ENCODE measurements at places on chromosomes 11 and 22.

DNA sequence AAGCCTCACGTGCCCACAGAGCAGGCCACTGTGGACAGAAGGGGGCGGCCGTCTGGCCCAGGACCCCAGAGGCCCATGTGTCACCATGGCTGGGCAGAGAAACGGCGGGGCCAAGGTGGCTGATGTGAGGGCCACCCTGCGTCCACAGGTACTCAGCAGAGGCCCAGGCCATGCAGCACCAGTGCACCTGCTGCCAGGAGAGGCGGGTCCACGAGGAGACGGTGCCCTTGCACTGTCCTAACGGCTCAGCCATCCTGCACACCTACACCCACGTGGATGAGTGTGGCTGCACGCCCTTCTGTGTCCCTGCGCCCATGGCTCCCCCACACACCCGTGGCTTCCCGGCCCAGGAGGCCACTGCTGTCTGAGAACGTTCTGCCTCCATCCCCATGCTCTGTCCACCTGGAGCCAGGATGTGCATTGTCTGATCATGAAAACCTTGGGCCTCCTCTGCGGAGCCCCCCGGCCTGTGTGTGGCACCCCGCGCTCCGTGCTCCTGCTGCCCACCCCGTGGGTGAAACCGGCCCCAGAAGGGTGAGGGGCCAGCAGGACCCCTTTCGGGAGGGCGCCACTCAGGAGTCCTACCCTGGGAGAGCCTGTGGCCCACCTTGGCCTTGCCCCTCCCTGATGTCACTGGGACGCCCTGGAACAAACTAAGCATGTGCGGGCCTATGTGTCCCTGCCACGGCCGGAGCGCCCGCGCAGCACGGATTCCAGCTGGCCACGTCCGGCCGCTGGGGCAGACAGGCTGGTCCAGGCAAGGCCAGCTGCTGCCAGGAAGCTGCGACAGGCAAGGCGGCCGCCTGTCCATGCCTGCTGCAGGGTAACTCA lies 38.6 kb downstream of the MUC5B start:
- DNase-seq = no peak

DNA sequence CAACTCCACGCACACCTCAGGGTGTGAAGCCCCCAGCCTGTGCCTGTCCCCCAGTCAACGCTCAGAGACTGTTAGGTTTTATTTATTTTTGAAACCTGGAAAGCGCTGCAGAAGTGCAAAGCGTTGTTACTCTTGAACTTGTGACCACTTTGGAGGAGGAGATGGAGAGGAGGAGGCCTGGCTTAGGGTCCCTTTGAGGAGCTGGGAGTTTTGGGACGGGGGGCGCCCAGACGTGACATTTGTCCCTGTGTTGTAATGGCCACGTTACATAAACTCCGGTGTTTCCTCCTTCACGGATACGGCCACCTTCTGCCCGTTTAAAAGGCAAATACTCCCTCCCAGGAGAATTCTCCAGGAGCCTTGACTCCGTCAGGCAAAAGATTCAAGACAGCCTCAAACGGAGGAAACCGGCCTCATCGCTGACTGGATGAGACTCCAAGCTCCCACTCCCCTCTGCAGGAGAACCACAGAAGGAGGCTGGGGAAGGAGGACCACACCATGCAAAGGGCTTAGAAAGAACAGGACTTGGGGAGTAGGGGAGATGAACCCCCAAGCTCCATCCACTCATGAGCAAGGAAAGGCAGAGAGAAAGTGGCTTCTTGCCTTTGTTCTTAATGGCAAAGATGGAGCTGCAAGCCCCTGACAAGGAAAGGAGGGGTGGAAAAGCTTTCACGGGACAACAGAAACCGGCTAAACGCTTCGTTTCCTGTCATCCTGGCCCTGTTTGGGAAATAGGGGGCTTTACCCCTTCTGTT lies 630 bp downstream of the PIK3IP1 start:
- peak; percentile 25 for DNase-seq

GRCh38 chr11:130388607-130389205 lies 39.7 kb downstream of the ADAMTS8 start:
- DNase-seq = peak; percentile 37

DNA sequence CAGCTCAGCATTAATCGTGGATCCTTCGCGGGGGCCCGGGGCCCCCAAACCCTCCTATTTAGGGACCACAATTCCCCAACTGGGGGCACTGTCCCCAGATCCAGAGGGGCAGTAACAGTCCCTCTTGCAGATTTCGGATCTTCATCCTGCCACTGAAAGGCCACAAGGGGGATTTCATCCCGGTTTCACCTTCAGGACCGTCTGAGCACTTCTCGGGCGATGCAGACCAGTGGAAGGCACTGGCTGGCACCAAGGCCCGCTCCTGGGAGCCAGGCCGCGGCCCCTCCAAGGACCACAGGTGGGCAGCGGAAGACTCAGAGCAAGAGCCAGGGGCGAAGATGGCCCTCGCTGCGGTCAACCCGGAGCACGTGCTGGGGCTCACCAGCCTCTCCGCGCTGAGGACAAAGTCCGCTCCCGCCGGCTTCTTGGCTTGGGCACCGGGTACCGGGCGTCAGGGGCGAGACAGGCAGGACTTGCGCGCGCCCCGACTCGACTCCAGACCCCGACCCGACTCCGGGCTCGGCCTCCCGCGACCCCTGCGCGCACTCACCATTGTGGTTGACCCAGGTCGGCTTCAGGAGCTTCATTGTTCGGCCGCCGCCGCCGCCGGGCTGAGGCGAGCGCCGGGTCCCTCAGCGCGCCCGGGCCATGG lies 517 bp downstream of the HIRA start:
- DNase-seq = peak; percentile 36

DNA sequence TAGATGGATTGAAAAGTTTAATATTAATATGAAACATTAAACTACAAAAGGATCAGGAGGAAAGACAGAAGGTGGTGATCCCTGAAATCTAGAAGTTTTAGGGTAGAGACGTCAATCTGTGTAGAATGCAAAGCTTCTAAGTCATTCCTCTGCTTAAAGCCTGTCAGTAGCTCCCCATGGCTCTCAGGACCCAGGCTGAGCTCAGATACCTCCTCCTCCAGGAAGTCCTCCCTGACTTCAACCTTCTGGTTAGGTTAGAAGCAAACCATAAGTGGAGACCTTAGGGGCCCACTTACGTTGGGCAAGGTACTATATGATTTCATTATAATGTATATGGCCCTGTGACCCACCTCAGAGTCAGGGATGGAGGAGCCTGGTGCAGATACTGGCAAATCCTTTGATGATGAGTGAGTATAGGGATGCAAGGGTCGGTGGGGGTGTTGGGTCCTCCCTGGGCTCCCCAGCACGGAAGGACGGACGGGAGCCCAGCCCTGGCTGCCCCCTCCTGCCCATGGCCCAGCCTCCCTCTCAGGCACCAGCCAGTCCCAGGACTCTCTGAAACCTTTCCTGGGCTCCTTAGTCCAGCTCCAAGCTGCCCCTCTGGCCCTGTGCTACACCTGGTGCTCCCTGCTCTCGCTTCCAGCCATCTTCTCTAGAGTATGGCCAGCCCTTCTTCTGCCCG lies 3.2 kb upstream of the PPP6R3 start:
- no peak for DNase-seq

DNA sequence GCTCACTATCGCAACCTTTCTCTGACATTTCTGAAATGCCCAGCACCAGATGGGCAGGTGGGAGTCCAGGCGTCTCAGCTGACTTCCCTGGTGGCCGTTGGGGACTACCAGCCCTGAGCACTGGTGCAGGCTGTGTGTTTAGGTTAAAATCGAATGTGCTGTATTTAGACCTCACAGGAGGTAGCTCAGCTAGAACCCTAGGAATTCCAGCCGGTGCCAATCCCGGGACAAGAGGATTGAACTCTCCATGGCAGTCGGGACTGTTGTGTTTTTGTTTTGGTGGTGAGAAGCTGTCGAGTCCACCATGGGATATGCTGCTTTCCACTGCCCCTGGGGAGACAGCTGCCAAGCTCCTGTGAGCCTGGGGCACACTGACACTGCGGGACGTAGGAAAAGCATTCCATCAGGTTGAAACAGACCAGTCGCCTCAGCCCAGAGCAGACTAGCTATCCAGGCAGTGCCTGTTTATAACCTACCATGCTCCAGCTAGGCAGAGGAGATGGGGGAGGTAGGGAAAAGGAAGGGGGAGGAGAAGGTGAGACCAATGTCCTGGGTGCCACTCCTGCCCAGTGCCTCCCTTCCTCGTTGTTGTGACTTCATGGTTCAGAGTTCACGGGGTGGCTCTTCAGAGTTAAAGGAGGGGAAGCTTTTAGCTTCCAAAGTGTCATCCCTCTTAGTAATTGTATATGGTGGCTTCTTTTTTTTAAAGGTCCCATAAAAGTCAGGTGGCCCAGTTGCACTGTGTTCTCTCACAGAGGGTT lies 53.0 kb downstream of the MICAL2 start:
- DNase-seq = no peak

DNA sequence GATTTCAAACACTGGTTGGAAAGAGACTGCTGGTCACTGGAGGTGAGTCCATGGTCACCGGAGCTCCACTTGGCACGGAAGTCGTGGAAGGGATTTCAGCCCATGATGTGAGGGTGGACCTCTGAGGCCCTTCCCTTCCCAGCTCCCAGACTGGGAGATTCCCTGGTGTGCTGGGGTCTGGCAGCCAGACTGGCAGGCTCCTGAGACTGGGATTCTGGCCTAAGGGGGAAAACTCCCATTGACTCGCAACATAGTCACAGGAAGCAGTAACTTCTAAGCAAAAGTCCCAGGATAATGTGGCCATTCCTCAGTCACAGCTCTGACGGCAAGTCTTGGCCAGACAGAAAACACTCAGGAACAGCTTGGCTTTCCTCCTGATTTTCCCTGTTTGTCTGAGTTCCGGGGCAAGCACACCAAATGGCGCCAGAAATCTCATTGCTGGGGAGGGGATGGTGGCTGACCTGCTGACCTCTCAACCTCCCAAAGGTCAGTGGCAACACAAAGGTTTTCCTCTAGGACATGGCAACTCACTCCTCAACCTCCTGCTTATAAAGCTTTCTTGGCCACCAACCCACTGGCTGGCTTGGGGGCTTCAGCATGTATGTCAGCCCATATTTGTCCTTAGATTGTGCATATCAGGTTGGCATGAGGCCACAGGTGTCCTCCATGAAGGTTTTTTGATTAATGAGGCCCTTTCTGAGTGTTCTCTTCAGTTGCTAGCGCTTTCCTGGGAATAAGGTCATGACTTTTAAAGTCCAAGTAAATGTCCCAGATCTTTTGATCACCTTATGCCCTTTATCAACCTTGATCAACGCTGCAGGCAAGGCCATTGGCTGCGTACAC lies 99.5 kb downstream of the CCDC81 start:
- no peak for DNase-seq

- DNase-seq = no peak
These were observed 199.3 kb downstream of the PGR start for GRCh38 chr11:100930185-100930778.

DNA sequence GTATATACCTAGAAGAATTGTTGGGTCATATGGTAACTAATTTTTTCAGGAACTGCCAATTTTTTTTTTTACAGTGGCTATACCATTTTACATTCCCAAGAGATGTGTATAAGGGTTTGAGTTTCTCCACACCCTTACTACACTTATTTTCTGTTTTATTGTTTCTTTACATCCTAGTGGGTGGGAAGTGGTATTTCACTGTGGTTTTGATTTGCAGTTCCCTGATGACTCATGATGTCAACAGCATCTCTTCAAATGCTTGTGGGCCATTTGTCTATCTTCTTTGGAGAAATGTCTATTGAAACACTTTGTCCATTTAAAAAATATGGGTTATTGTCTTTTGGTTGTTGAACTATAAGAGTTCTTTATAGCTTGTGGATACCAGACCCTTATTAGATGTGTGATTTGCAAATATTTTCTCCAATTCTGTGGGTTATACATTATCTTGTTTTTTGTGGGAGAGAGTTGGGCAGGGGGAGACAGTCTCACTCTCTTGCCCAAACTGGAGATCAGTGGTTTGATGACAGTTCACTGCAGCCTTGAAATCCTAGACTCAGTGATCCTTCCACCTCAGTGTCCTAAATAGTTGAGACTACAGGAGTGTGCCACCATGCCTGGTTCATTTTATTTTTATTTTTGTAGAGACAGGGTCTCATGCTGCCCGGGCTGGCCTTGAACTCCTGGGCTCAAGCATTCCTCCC lies 30.3 kb upstream of the PISD start:
- DNase-seq = peak; percentile 18

GRCh38 chr22:29205594-29206371 lies at the start of gene EMID1:
Gene EMID1, plus strand, starts transcription at chr22:29205896. Its CDS starts 143 bp downstream, at chr22:29206039.
- peak; percentile 41 for DNase-seq

DNA sequence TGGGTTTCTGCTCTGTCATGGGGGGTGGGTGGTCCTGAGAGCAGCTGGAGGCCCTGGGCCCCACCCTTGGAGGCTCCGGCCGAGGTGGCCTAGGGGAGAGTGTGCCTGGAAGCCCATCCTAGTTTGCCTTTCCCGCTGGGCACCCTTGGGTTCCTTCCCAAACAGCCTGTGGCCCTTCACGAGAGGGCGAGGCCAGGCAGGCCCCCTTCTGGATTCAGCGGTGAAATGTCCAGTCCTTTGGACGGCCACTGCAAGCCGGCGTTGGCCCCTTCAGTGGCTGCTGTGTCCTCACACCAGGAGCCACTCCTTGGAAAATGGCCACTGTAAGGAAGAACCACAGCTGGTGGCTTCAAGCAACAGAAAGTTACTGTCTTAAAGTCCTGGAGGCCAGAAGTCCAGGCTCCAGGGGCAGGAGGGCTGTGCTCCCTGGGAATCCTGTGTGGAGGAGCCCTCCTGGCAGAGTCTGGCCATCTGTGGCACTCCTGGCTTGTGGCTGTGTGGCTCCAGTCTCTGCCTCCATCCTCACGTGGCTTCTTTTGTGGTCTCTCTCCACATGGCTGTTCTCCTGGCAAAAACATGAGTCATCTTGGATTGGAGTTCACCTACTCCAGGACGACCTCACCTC lies 854.1 kb downstream of the TBC1D22A start:
- no peak for DNase-seq

DNA sequence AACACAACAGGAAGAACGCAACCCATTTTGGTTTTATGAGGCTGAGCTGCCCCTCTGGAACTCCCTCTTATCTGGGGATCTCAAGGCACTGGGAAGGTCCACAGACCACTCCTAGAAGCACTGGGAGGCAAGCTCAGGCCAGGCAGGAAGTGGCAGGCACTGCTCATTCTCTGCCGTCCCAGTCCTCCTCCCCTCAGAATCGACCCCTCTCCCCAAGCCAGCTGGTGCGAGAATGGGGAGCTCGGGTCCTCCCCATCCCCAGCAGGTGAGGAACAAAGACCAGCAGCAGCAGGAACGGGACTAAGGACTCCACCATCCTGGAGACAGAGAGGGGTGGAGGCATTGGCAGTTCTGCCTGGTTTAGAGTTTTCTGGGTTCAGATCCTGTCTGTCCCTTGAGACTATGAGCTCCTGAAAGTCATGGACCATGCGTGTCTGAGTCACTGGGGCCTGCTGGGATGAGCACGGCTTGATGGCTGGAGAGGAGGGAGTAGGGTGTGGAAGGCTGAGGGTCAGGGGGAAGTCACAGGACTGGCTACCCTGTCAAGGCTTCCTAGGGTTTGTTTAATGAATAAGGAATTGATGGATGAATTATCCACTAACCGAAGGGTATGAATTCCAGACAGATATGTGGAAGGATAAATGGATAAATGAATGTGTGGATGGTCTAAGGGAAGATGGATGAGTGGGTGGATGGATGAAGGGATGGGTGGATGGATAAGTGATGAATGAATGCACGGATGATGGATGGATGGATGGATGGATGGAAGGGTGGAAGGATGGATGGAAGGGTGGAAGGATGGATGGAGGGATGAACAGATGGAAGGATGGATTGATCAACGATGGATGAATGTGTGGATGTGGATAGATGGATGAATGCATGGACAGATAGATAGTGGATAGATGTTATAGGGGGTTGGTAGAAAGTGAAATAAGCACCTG lies 6.4 kb downstream of the MYEOV start:
- DNase-seq = no peak

- DNase-seq = no peak
These were observed 322.7 kb downstream of the BLID start for GRCh38 chr11:121793291-121793690.

- DNase-seq = no peak
These were observed 74.0 kb downstream of the TRAF6 start for GRCh38 chr11:36436064-36436463.

GRCh38 chr11:112249871-112250610 lies 10.6 kb downstream of the PLET1 start:
- no peak for DNase-seq

Data from activated CD8-positive, alpha-beta T cell treated with anti-CD3 and anti-CD28 coated beads for 36 hours (primary cell).